ENCODE measurements at places on chromosomes 4 and X. TPM values are rescaled to one million over a fixed set of nuclear protein-coding genes. Genes with fewer than 3 reads are reported as not detected.

BCORL1 gene
- 13.1 TPM for total RNA-seq

DNA sequence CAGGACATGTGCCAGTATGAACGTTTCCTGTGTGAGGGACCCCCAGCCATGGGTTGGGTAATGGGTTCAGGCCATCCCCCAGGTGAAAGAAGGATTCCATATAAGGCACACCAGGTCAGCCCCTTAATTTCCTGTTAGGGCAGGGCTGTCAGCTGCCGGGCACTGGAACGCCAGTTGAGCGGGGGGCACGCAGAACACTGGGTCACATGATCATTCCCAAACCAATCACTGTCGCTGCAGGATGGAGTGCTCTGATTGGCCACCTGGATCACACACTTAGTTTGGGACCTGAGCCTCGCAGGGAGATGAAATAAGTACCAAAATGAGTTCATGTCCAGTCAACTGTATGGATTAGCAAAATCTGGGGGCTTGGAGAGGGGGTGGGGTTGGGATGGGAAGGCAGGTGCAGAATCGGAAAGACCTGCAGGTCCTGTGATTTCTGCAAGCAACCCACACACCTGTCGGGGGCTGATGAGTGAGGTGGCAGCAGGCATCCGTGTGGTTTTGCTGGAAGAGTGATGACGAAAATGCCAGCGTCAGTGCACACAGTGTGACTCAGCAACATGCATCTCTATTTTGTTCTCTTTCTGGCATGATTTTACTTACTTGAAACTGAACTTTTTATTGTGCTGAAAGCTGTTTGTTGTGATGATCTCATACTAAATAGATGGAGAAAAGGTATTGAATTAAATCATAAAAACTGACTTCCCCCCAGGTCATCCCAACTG lies 32.2 kb downstream of the RNF212 start:
- H3K27ac ChIP-seq = no peak overlapping the region
- DNase-seq = no peak
- H3K4me3 ChIP-seq = no peak overlapping the region
- H3K36me3 ChIP-seq = no peaks in the 10 kb centered on the region

DNA sequence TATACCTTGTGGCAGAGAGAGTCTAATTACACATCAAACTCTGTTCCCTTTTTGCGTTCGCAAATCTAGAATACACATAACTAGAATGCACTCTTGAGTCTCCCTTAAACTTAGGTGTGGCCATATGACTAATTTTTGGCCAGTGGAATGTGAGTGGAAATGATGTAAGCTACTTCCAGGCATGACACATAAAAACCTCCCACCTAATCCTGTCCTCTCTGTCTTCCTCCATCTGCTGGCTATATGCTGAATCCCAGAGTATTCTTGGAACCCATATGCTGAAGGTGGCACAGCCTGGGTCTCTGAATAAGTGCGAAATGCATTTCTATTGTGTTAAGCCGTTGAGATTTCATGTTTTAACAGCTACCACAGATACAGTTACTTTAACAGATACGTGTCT lies 269.9 kb upstream of the NRK start:
- no peaks in the 10 kb centered on the region for H3K4me1 ChIP-seq
- no peak overlapping the region for H3K4me3 ChIP-seq
- H3K27ac ChIP-seq = no peak overlapping the region

GRCh38 chrX:38109042-38109898 lies 102.9 kb downstream of the SYTL5 start:
- no peaks in the 10 kb centered on the region for H3K36me3 ChIP-seq
- H3K4me1 ChIP-seq = peaks cover 14% of the 10 kb centered on the region
- DNase-seq = no peak
- H3K4me3 ChIP-seq = no peak overlapping the region
- H3K27ac ChIP-seq = no peak overlapping the region

- peak; percentile 35 for DNase-seq
- no peak overlapping the region for H3K4me3 ChIP-seq
- no peaks in the 10 kb centered on the region for H3K4me1 ChIP-seq
- no peaks in the 10 kb centered on the region for H3K27me3 ChIP-seq
These were observed 60.8 kb downstream of the ZNF732 start for GRCh38 chr4:244471-244870.

- no peak overlapping the region for H3K4me3 ChIP-seq
- H3K4me1 ChIP-seq = no peaks in the 10 kb centered on the region
- H3K27me3 ChIP-seq = peaks cover 25% of the 10 kb centered on the region
- no peak for DNase-seq
- no peak overlapping the region for H3K27ac ChIP-seq
These were observed 4.5 kb downstream of the DCHS2 start for GRCh38 chr4:154487145-154487544.

SRPK3 gene
- total RNA-seq = 0.40 TPM

PRDX4 gene
- total RNA-seq = 144 TPM

SSX2 gene
- total RNA-seq = not detected

DNA sequence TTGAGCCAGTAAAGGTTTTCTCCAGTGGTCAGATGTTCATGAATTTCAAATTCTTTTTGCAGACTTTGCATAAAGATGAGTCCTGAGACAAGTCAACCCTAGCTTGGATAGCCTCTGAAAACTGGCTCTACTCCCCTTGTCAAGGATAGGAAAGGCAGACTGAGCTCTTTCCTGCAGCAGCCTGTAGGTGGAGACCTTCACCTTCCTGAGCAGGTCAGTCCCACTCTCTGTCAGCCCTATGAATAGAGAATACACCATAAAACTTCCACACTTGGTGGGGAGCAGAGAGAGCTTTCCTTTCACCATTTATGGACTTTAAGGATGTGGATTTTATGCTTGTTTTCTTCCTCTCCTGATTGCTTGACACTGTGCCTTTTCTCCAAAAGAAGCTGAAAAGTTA lies 41.9 kb downstream of the PCDH19 start:
- no peaks in the 10 kb centered on the region for H3K36me3 ChIP-seq
- H3K4me1 ChIP-seq = no peaks in the 10 kb centered on the region
- no peak overlapping the region for H3K27ac ChIP-seq
- DNase-seq = no peak
- H3K27me3 ChIP-seq = no peaks in the 10 kb centered on the region

DNA sequence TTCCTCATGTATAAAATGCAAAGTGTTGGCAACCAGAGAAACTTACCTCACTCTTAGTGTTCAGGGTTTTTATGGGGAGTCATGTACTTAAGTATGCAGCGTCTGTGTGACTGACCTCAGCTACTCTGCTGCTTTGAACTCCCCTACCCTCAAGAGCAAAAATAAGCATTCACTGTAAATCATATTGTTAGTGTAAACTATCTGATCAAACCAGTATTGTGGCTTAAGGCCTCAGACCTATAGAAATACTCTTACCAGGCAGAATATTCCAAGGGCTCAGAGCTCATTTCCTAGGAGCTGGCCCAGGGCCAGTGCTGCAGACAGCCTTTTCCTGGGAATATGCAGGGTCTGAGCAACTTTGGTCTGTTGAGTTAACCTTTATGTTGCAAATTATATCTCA lies 453.1 kb downstream of the CCSER1 start:
- H3K4me3 ChIP-seq = no peak overlapping the region
- DNase-seq = peak; percentile 59
- no peaks in the 10 kb centered on the region for H3K27me3 ChIP-seq

DNA sequence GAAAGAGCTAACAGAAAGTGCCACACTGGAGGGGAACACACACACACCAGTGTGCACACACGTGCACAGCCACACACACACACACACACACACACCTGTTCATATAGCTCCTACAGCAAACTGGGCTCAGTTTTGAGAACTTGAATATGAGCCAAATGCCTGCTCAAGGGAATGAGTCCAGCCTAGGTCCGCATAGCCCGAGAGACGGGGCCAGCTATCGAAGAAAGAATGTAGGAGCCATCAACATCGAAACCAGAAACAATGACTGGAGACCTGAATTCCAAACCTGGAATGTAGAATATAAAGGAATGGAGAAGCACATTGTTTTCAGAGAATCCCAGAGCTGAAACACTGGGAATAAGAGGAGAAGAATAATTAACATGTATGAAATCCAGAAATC lies 37.6 kb upstream of the ERVMER34-1 start:
- H3K27me3 ChIP-seq = no peaks in the 10 kb centered on the region
- H3K4me1 ChIP-seq = no peaks in the 10 kb centered on the region
- no peak overlapping the region for H3K27ac ChIP-seq
- DNase-seq = no peak
- no peaks in the 10 kb centered on the region for H3K36me3 ChIP-seq

DNA sequence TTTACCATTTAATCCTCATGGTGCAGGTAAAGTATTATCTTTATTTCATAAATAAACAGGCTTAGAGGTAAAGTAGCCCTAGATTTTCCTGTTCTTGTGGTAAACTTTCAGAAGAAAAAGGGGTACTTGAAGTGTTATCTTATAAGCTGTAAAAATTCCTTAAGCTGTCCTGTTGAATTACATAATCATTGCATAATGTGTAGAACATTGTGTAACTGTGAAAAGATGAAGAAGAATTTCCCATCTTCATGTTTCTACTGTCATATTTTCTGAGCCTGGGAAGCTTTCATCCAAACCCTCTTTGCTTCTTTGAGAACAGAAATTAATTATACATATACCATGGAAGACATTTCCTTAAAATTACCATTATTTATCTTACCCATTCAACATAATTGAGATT lies 90.5 kb downstream of the ELOVL6 start:
- H3K4me3 ChIP-seq = no peak overlapping the region
- H3K27ac ChIP-seq = no peak overlapping the region
- H3K4me1 ChIP-seq = peaks cover 16% of the 10 kb centered on the region
- no peaks in the 10 kb centered on the region for H3K36me3 ChIP-seq
- DNase-seq = no peak
- H3K27me3 ChIP-seq = no peaks in the 10 kb centered on the region

PRRG3 gene
- total RNA-seq = not detected

ANXA10 gene
- total RNA-seq = not detected

GRCh38 chr4:57080781-57081650 lies 29.2 kb downstream of the IGFBP7 start:
- no peak overlapping the region for H3K4me3 ChIP-seq
- no peaks in the 10 kb centered on the region for H3K27me3 ChIP-seq
- peak; percentile 99 for DNase-seq
- peaks cover 81% of the 10 kb centered on the region for H3K4me1 ChIP-seq
- peak overlapping the region; percentile 100 for H3K27ac ChIP-seq
- H3K36me3 ChIP-seq = peaks cover 3% of the 10 kb centered on the region

- H3K4me3 ChIP-seq = no peak overlapping the region
- no peak for DNase-seq
- no peaks in the 10 kb centered on the region for H3K4me1 ChIP-seq
- no peaks in the 10 kb centered on the region for H3K27me3 ChIP-seq
- no peaks in the 10 kb centered on the region for H3K36me3 ChIP-seq
These were observed 160.1 kb downstream of the STK32B start for GRCh38 chr4:5211282-5211839.

GRCh38 chrX:150197388-150197787 lies 165.7 kb upstream of the MAMLD1 start:
- no peaks in the 10 kb centered on the region for H3K36me3 ChIP-seq
- H3K4me3 ChIP-seq = no peak overlapping the region
- no peaks in the 10 kb centered on the region for H3K27me3 ChIP-seq
- peaks cover 11% of the 10 kb centered on the region for H3K4me1 ChIP-seq
- H3K27ac ChIP-seq = no peak overlapping the region

- no peak overlapping the region for H3K27ac ChIP-seq
- H3K36me3 ChIP-seq = no peaks in the 10 kb centered on the region
- H3K27me3 ChIP-seq = no peaks in the 10 kb centered on the region
These were observed 190.3 kb upstream of the NR3C2 start for GRCh38 chr4:148632476-148632875.

DNA sequence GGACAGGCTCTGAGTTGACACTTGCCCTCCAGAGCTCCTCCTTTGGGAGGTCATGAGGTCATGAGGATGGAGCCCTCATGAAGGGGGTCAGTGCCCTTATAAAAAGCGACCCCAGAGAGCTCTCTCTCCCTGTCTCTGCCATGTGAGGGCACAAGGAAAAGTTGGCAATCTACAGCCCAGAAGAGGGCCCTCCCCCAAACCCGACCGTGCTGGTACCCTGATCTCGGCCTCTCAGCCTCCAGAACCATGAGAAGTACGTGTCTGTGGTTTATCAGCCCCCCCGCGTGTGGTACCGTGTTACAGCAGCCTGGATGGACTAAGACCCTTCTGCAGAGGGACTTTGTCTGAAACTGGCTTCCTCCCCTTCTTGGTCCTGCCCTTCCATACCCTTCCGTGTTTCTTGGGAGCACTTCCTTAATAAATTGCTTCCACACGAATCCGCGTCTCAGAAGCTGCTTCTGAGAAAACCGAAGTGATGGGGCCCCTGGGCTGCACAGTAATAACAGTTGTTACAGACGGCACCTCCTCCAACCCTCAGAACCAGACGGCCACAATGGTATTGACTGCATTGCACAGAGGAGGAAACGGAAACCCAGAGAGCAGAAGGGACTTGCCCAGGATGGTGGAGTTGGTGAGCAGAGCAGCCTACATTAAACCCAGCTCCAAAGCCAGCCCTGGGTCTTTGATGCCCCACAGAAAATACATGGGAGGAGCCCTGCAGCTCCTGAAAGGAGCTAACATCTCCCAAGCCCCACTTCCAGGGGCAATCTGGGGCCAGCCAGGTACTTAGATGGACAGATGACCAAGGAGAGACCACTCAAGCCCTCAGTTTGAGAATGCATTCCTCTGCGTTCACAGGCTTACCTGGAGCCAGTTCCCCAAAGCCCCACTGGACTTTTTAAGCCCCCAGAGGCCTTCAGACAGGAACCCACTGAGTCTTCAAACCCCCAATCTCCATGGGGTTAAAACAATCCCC lies 242.7 kb downstream of the BCOR start:
- H3K4me3 ChIP-seq = no peak overlapping the region
- H3K4me1 ChIP-seq = peaks cover 23% of the 10 kb centered on the region
- DNase-seq = no peak
- no peaks in the 10 kb centered on the region for H3K27me3 ChIP-seq

GRCh38 chr4:90727938-90728337 lies 600.7 kb downstream of the CCSER1 start:
- no peaks in the 10 kb centered on the region for H3K27me3 ChIP-seq
- DNase-seq = no peak
- no peaks in the 10 kb centered on the region for H3K36me3 ChIP-seq
- no peak overlapping the region for H3K27ac ChIP-seq
- no peaks in the 10 kb centered on the region for H3K4me1 ChIP-seq

DNA sequence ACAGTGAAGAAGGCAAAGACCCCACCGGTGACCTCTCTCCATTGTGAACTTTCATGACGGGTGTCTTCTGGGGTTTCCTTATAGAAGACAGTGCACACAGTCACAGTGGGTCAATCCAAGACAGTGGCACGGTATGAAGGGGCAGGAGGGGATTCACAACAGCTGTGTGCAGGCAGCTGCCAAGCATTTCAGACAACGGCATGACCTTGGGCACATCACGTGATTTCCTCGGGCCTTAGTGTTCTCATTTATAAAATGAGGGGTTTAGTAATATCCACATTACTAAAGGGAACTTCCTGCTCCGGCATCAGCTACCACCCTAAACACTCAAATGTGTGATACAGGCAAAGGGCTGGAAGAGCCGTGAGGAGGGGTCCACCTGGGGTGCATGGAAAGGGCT lies 42.9 kb downstream of the RBM47 start:
- H3K4me3 ChIP-seq = no peak overlapping the region
- no peak overlapping the region for H3K27ac ChIP-seq
- H3K27me3 ChIP-seq = peaks cover 10% of the 10 kb centered on the region
- no peaks in the 10 kb centered on the region for H3K4me1 ChIP-seq
- DNase-seq = no peak
- no peaks in the 10 kb centered on the region for H3K36me3 ChIP-seq

CSN2 gene
- not detected for total RNA-seq
